ENCODE measurements at places on chromosomes 12 and 14. TPM values are rescaled to one million over a fixed set of nuclear protein-coding genes. Genes with fewer than 3 reads are reported as not detected.

Gene CYP27B1
- total RNA-seq: 2.5 TPM

DNA sequence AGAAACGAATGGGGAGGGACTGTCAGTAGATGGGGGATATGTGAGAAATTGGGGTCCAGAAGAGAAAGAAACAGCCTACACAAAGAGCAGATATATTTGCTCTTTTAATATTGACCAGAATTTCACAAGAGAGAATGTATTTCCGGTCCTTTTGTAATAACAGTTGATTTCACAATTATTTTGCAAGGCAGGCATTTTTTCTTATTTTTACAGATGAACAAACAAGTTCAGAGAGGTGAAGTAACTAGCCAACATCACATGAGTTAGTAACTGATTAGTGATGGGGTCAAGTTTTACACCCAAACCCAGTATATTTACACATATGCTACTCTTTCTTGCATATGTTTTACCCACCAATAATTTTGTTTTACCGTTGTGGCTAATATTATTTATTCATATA is 188.2 kb downstream of the NAV3 start:
- DNase-seq: no peak

Gene AMDHD1
- 0.61 TPM for total RNA-seq

DNA sequence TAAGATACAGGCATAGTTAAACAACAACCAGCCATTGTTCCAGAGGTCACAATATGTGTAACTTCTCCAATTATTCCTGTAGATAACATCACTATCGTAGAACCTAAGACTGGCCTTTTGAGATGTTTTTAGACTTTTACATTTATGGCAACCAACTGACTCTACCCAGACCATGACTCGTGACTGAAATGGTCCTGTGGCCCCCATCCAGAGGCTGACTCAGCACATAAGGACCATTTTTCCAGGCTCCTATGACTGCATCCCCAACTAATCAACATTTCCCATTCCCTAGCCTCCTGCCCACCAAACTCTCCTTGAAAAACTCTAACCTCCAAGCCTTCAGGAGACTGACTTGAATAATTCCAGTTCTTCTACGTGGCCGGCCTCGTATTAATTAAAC is 52.6 kb upstream of the NID2 start:
- DNase-seq: no peak

Gene P2RX2
- total RNA-seq: not detected

DNA sequence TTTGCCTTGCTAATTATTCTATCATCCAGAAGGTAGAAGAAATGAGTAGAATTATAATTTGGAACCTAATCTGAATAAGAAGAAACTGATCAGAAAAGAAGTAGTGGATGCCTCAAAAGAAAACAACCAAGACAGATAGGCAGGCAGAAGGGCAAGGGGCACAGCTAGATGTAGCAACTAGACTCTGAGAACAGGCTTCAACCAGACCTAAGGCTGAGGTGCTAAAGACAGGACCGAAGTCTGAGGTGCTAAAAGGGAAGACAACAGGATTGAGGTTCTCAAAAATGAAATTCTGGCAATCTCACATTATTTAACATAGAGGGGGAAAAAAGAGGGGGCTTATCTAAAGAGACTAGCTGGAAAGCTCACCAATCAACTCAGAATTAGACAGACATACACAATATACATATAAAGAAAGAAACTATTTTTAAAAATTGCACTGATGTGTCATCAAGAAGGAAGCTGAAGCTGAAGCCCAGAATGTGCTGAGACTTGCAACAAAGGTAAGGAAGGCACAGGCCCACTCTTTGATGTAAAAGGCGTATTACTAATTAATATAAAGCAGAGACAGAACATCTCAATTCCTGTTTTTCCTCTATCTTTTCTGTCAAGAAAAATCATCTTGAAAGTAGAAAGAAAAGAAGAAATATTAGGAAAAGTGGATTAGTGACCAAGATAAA is 43.8 kb upstream of the CSRNP2 start:
- no peak for DNase-seq

DNA sequence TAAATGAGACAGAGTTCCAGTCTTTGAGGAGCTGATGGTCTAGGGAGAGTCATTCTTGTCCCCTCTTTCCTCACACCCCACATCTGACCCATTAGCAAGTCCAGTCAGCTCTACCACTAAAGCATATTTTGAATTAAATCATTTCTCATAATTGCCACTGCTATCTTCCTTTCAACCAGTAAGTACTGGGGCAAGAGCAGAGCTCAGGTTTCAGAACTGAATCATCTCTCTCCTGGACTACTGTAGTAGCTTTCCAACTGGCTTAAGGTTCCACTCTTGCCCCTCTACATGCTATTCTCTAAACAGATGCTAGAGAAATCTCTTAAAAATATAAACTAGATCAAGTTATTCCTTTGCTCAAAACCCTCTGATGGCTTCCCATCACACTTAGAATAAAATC is 218.3 kb downstream of the TTC6 start:
- no peak for DNase-seq

- DNase-seq: peak; percentile 57
Observed at GRCh38 chr12:91811481-91812287, 334.0 kb downstream of the BTG1 start.

Gene FGD4
- total RNA-seq: 1.8 TPM

DNA sequence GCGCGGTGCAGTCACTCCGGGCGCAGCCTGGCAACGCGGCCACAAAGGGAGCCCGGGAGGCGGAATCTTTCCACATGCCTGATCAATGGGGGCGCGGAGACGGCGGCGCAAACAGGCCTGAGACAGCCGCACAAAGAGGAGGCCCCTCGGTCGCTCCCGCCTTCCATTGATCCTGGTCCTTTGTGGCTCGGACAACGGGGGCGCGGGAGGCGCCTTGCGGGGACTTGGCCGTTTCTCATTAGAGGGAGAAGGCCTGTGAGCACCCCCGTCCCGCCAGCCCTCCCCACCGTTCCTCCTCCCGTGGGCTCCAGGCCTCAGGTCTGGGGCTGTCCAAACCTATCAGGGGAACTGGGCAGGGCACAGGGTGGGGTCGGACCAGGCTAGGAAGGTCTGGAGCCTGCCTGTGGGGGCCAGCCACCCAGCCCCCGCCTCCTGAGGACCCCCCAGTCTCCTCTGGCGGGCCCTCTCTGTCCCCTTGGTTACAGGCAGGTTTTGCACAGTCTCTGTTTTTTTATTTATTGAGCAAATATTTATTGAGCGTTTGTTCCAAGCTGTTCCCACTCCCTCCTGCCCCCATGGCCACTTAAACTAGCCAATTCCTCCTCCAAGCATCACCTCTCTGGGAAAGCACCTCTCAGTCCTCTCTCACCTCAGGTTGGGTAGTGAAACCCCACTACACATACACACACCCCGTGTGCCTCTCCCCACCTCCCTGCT is 29.0 kb upstream of the MSI1 start:
- DNase-seq: no peak

Measured in activated B cell treated with CpG ODN at 0.5 μM for 24 hours (primary cell).